Cardiac muscle cell (in vitro differentiated cells and primary cell): ENCODE measurements at places on chromosomes 1 and 21. TPM values are rescaled to one million over a fixed set of nuclear protein-coding genes. Genes with fewer than 3 reads are reported as not detected.

DAB1 gene
- polyA plus RNA-seq: 24.1 and 32.5 TPM in 2 replicates

SELP gene
- polyA plus RNA-seq: not detected in 2 replicates

C8A gene
- polyA plus RNA-seq: not detected in 2 replicates

UBE2U gene
- polyA plus RNA-seq: 0.66 TPM in 1 of 2 replicates, not detected in the other

OLFML2B gene
- polyA plus RNA-seq: 1.9 TPM in 1 of 2 replicates, not detected in the other

KRTAP12-2 gene
- not detected in 2 replicates for polyA plus RNA-seq

RNF19B gene
- polyA plus RNA-seq: 16.2 and 17.8 TPM in 2 replicates

SERPINC1 gene
- not detected in 2 replicates for polyA plus RNA-seq

RIIAD1 gene
- polyA plus RNA-seq: 1.1 TPM in 1 of 2 replicates, not detected in the other

DDX20 gene
- polyA plus RNA-seq: 11.5 and 14.9 TPM in 2 replicates

KRTAP10-1 gene
- polyA plus RNA-seq: 0.56 TPM in 1 of 2 replicates, not detected in the other

KIF2C gene
- polyA plus RNA-seq: 10.0 and 82.5 TPM in 2 replicates

TMEM51 gene
- polyA plus RNA-seq: 21.3 and 23.8 TPM in 2 replicates

OR2L5 gene
- polyA plus RNA-seq: not detected in 2 replicates

ZFP69 gene
- polyA plus RNA-seq: 3.2 and 7.2 TPM in 2 replicates

RHCE gene
- polyA plus RNA-seq: 3.3 and 4.9 TPM in 2 replicates

PPP2R5A gene
- polyA plus RNA-seq: 65.0 and 67.4 TPM in 2 replicates

REG4 gene
- polyA plus RNA-seq: not detected in 2 replicates

LEFTY1 gene
- polyA plus RNA-seq: 0.25 TPM in 1 of 2 replicates, not detected in the other
